Transverse colon (tissue), 4 donors: ENCODE measurements at places on chromosomes 1 and 21. TPM values are rescaled to one million over a fixed set of nuclear protein-coding genes. Genes with fewer than 3 reads are reported as not detected.

DNA sequence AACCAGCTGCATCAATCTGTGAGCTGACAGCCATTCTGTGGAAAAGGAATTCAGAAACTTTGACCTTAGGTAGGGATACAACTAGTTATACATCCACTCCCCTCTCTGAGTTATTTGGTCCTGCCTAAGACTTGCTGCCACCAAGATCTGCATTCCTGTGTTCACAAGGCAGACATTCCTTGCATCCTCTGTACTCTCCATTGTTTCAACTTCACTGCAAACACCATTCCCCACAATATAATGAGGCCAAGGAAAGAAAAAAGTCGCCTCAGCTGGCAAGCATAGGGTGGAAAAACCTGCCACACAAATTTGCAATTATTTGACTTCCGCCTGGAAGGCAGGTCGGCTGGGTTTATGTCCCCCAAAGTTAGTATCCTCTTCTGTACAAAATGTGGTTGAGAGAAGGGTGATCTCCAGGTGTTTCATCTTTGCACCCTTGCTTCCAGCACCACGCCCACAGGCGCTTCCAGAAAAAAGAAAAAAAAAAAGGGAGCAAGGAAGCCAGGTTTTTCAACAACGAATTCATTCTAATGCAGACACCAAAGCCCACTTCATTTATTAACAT is 676 bp upstream of the CTTNBP2NL start:
- H3K4me3 ChIP-seq: peak overlapping the region; percentile 94
- H3K27ac ChIP-seq: peak overlapping the region; percentile 97
- H3K36me3 ChIP-seq: no peaks in the 10 kb centered on the region
- no peaks in the 10 kb centered on the region for H3K27me3 ChIP-seq
- H3K4me1 ChIP-seq: peaks cover 9% of the 10 kb centered on the region

GRCh38 chr1:228306275-228307217 is 98.7 kb downstream of the OBSCN start:
- H3K27me3 ChIP-seq: no peaks in the 10 kb centered on the region
- H3K4me1 ChIP-seq: no peaks in the 10 kb centered on the region
- H3K36me3 ChIP-seq: no peaks in the 10 kb centered on the region
- H3K4me3 ChIP-seq: no peak overlapping the region
- no peak for DNase-seq
- H3K27ac ChIP-seq: no peak overlapping the region

DNA sequence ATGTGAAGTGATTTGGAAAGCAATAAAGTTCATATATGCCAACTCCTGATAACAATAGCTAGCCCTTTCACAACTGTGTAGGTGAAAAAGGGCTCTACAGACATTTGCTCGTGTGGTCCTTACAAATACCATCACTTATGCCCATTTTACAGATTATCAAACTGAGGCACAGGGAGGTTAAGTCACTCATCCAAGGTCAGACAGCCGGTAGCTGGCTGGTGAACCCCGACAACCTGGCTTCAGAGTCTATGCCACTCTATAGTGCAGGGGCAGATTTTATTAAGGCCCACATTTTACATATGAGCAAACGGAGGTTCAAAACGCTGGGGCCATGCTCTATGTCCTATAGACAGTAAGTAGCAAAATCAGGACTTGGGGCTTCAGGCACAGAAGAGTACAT is 280.5 kb downstream of the RRAGC start:
- H3K4me3 ChIP-seq: no peak overlapping the region
- H3K36me3 ChIP-seq: no peaks in the 10 kb centered on the region
- H3K27me3 ChIP-seq: peaks cover 54% of the 10 kb centered on the region

DNA sequence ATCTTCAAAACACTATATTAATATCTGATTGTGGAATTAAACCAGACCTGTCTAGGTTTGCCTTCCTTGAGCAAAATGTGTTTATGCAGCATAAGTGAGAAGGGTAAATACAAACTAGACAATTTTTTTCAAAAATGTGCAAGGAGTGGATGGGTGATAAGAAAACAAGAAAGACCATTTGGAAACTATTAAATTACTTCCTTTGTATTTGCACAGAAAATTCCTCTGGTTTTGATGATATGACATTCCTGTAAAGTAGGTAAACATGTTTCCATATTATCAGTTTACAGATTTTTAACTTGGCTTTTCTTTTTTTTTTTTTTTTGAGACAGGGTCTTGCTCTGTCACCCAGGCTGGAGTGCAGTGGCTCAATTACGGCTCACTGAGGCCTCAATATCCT is 24.8 kb upstream of the SLC30A1 start:
- H3K4me1 ChIP-seq: no peaks in the 10 kb centered on the region
- H3K27ac ChIP-seq: no peak overlapping the region
- H3K27me3 ChIP-seq: no peaks in the 10 kb centered on the region
- no peaks in the 10 kb centered on the region for H3K36me3 ChIP-seq
- no peak overlapping the region for H3K4me3 ChIP-seq
- no peak for DNase-seq

DNA sequence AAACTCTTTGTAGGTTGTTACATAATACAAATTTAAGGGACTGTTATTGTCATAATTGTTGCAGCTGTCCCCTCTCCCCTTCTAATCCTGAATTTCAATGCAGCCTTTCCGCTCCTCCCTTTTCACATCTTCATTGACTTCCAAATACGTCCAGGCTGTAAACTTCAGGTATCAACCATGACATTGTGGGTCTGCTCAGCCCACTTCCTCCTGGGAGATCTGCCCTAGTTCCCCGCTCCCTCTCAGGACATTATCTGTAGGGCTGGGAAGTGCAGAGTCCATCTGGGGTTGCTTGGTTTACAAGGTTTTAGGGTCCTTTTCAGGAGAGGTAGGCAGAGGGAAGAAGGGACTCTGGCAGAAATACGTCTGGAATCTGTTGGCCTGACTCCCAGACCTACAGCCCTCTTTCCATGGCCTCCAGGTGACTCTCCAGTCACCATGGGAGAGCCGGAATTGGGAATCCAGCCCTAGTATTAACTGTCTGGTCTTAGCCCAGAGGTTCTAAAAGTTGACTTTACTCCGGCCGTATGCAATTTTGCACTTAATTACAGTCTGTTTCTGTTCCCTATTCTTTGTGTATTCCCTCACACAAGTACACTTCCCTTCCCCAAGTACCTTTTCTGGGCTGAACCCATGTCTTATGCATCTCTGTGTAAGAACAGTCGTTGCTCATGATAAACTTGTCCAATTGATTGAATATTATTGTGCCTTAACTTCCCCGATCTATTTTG is 4.7 kb upstream of the DENND2D start:
- H3K27me3 ChIP-seq: no peaks in the 10 kb centered on the region
- no peak overlapping the region for H3K4me3 ChIP-seq
- H3K4me1 ChIP-seq: peaks cover 16% of the 10 kb centered on the region
- no peak for DNase-seq

- H3K4me3 ChIP-seq: no peak overlapping the region
- H3K4me1 ChIP-seq: no peaks in the 10 kb centered on the region
- H3K27ac ChIP-seq: no peak overlapping the region
- H3K36me3 ChIP-seq: no peaks in the 10 kb centered on the region
- H3K27me3 ChIP-seq: no peaks in the 10 kb centered on the region
- no peak for DNase-seq
Measured at GRCh38 chr1:62250126-62250726, 55.6 kb downstream of the L1TD1 start.

DNA sequence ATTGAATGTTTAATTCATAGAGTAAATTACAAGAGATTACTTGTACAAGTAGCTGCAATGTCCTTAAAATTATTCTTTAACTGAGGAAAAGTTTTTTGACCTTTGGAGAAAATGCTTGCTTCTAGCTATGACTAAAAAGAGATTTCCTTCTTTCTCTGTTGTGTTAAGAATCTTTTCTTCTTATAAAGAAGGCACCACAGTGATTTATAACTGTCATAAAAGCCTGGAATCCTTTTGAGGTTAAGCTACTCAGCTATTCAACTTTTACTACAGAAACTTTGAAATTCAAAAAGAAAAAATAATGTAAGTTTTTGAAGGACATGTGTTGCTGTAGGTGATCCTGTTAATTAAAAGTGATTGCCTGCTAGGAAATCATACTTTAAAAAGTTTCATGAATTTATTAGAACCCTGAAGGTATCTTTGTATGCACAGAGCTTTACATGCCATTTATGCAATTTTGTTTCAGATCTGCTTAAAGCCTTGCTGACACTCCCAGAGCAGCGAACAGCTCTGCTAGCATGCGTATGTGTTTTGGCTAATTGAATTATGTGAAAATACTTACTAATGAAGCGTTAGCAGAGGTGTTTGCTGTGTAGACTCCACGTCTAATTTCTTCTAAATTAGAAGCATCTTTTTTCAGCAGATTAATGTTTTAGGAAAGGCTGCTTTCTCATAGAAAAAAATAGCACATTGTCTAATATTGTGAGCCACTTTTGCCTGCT is 94.7 kb upstream of the SMYD2 start:
- H3K27me3 ChIP-seq: peaks cover 67% of the 10 kb centered on the region
- H3K4me3 ChIP-seq: no peak overlapping the region
- H3K4me1 ChIP-seq: no peaks in the 10 kb centered on the region
- no peaks in the 10 kb centered on the region for H3K36me3 ChIP-seq

DNA sequence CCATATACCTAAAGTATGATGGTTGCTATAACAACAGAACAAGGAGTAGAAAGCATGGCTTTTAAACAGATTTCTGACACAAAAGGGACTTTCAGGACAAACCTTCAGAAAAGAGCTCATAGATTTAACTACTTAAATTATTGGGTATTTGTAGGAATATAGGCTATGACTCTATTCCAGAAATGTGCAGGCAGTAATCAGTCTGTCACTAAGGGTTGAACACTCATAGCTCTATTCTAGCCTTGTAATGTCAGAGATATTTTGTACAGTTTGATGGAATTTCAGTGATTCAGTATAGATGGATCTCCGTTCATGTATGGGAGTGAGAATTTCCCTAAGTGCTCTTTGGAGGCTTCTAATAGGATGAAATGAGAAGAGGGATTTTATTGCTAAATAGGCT is 82.8 kb downstream of the EXTL2 start:
- no peaks in the 10 kb centered on the region for H3K27me3 ChIP-seq
- no peaks in the 10 kb centered on the region for H3K4me1 ChIP-seq
- DNase-seq: no peak
- no peak overlapping the region for H3K27ac ChIP-seq

- no peaks in the 10 kb centered on the region for H3K36me3 ChIP-seq
- H3K27me3 ChIP-seq: no peaks in the 10 kb centered on the region
- H3K27ac ChIP-seq: no peak overlapping the region
- peak; percentile 4 for DNase-seq
Measured at GRCh38 chr1:227937031-227937837, 10.5 kb downstream of the WNT9A start.

DNA sequence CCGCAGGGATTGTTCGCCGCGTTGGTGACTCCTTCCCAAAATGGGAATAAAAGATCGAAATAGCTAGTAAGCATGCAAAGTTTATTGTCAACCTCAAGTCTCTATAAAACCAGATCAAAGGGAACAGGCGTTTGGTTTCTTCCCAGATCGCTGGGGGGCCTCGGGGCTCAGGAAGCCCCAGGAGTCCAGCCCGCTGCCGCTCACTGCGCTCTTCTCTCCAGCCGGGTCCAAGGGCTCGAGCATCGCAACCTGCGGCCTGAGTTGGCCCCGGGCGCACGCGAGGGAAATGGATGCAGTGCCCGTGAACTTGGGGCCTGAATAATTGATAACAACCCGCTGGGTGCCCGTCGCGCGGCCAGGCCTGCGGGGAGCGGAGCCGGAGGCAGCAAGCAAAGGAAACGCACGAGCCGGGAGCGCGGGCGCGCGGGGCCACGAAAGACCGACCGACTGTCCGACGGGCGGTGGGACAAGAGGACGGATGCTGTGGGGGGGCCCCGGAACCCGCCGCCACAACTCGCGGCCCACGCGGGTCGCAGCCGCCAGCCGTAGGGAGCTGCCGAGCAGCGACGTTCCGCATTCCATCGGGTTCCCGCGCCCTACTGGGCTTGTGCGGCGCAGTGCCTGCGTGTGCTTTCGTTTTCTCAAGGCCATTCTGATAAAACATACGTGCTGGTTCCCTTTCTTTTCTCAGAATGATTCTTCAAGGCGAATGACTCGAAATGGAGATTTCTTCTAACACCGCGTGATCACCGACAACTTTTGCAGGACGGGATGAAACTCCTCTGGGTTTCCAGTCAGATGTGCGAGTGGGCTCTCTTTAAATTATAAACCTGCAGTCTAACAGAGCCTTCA is 14.0 kb upstream of the ALX3 start:
- H3K4me1 ChIP-seq: peaks cover 14% of the 10 kb centered on the region
- peak; percentile 67 for DNase-seq
- no peaks in the 10 kb centered on the region for H3K36me3 ChIP-seq
- H3K27me3 ChIP-seq: peaks cover 50% of the 10 kb centered on the region
- peak overlapping the region; percentile 57 for H3K4me3 ChIP-seq

DNA sequence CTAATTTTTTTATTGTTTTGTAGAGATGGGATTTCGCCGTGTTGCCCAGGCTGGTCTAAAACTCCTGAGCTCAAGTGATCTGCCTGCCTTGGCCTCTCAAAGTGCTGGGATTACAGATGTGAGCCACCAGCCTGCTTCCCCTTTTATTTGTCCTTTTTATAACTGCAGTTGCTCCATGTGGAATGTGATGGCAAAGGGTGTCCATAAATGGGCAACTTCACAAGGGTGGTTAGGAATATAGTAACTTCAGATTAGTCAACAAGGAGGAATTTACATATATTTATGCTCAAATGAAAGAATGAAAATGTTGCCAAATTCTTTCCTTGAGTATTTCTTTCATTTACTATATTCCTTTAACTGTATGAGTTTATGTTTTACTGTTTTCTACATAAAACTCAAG is 182.9 kb downstream of the BACH1 start:
- no peak overlapping the region for H3K4me3 ChIP-seq
- H3K36me3 ChIP-seq: no peaks in the 10 kb centered on the region
- H3K27ac ChIP-seq: no peak overlapping the region
- no peaks in the 10 kb centered on the region for H3K4me1 ChIP-seq
- DNase-seq: no peak
- no peaks in the 10 kb centered on the region for H3K27me3 ChIP-seq

DNA sequence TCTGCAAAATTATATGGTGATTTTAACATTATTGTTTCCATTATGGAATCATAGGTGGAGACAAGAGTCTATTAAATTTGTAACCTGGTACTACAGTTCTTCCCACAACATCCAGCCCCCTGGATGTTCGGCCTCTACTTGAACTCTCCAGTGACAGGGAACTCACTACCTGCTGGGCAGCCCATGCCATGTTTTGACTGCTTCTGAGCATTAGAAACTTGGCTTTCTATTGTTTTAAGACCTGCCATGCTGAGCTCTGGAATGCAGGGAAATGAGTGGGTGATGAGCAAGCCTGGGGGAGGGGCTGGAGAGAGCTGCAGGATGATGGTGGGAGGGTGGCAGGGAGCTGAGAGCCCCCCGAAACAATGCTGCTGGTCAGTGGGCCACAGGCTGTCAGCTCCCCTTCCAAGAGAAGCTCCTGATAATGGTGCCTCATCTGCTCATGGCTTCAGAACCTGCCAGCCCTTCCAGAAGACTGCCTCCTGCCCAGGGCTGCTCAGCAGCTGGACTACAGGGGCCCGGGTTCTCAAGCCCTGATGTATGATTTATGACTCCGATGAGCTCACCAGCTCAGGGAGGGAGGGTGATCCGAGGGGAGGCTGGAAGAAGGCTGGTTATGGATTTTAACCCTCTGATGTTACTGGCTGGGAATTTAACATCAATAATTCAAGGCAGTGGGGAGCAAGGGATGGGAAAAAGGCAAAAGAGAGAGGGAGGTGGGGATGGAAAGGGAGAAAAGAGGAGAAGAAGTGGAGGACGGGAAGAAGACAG is 205.0 kb downstream of the HIVEP3 start:
- no peaks in the 10 kb centered on the region for H3K27me3 ChIP-seq
- H3K27ac ChIP-seq: no peak overlapping the region
- no peak overlapping the region for H3K4me3 ChIP-seq
- H3K4me1 ChIP-seq: no peaks in the 10 kb centered on the region

Gene SLAMF9
- not detected for total RNA-seq

Gene CHI3L2
- total RNA-seq: 0.82 TPM

Gene KRTAP11-1
- not detected for total RNA-seq

Gene TCHH
- total RNA-seq: not detected

Gene MAP3K21
- total RNA-seq: 37.4 TPM

Gene MOB3C
- 20.6 TPM for total RNA-seq

Gene C1orf210
- total RNA-seq: 51.8 TPM

Gene KRTAP7-1
- total RNA-seq: not detected

Gene CDA
- not detected for total RNA-seq

Gene ZNF436
- 12.5 TPM for total RNA-seq

Gene GPR3
- not detected for total RNA-seq
